ENCODE measurements at places on chromosomes 13 and 19.

- H3K4me3 ChIP-seq = peak overlapping the region; percentile 37
- H3K27me3 ChIP-seq = no peaks in the 10 kb centered on the region
- H3K4me1 ChIP-seq = no peaks in the 10 kb centered on the region
- H3K36me3 ChIP-seq = no peaks in the 10 kb centered on the region
- DNase-seq = no peak
- H3K27ac ChIP-seq = no peak overlapping the region
Measured at GRCh38 chr13:36673352-36673751, 468 bp upstream of the SERTM1 start.

- H3K27ac ChIP-seq = peak overlapping the region; percentile 52
- no peaks in the 10 kb centered on the region for H3K27me3 ChIP-seq
- H3K4me1 ChIP-seq = no peaks in the 10 kb centered on the region
- peaks cover 23% of the 10 kb centered on the region for H3K36me3 ChIP-seq
- DNase-seq = peak; percentile 71
- H3K4me3 ChIP-seq = peak overlapping the region; percentile 59
Measured at GRCh38 chr13:52127783-52128702, 830 bp downstream of the NEK5 start.

- H3K27me3 ChIP-seq = no peaks in the 10 kb centered on the region
- no peak overlapping the region for H3K4me3 ChIP-seq
- H3K4me1 ChIP-seq = no peaks in the 10 kb centered on the region
- H3K27ac ChIP-seq = no peak overlapping the region
- peak; percentile 69 for DNase-seq
- H3K36me3 ChIP-seq = no peaks in the 10 kb centered on the region
Measured at GRCh38 chr19:44689290-44690130, 9.4 kb upstream of the CEACAM16 start.

DNA sequence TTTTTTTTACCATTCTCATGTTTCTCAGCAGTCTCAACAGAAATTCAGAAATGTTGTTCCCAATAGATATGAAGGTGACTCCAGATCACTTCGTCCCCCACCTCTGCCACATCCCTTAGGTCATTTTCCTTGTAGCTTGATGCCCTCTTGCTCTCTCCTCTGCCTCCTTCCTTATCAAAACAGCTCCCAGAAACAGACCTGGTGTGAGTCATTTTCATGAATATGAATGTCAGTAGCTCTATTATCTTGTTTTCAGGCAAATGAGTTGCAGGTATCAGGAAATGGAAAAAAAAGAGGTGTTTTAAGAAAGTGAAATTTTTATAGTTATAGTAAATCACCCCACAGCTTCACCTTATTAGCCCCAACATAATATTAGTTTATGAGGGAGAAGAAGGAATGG lies 539.3 kb downstream of the SUCLA2 start:
- H3K27ac ChIP-seq = no peak overlapping the region
- no peaks in the 10 kb centered on the region for H3K36me3 ChIP-seq
- H3K4me1 ChIP-seq = no peaks in the 10 kb centered on the region
- H3K4me3 ChIP-seq = no peak overlapping the region
- no peak for DNase-seq

GRCh38 chr19:38162632-38163031 lies 61.4 kb downstream of the DPF1 start:
- peaks cover 27% of the 10 kb centered on the region for H3K36me3 ChIP-seq
- no peaks in the 10 kb centered on the region for H3K4me1 ChIP-seq
- no peak overlapping the region for H3K4me3 ChIP-seq
- H3K27ac ChIP-seq = no peak overlapping the region
- no peaks in the 10 kb centered on the region for H3K27me3 ChIP-seq

- no peak overlapping the region for H3K4me3 ChIP-seq
- H3K4me1 ChIP-seq = no peaks in the 10 kb centered on the region
- H3K27ac ChIP-seq = no peak overlapping the region
- H3K27me3 ChIP-seq = no peaks in the 10 kb centered on the region
- H3K36me3 ChIP-seq = no peaks in the 10 kb centered on the region
Measured at GRCh38 chr13:36261011-36261410, 36.6 kb downstream of the CCDC169 start.

- H3K27me3 ChIP-seq = no peaks in the 10 kb centered on the region
- H3K4me1 ChIP-seq = no peaks in the 10 kb centered on the region
- H3K4me3 ChIP-seq = no peak overlapping the region
- no peak overlapping the region for H3K27ac ChIP-seq
Measured at GRCh38 chr13:91017031-91017668, 330.3 kb upstream of the MIR17HG start.

- peaks cover 59% of the 10 kb centered on the region for H3K36me3 ChIP-seq
- no peak for DNase-seq
- no peak overlapping the region for H3K27ac ChIP-seq
- no peaks in the 10 kb centered on the region for H3K4me1 ChIP-seq
Measured at GRCh38 chr13:26688286-26688685, 72.3 kb downstream of the GPR12 start.
